ENCODE measurements at places on chromosomes 16 and 17.
A peak's percentile ranks its signal among the peaks of the same experiment; 100 is the strongest.

DNA sequence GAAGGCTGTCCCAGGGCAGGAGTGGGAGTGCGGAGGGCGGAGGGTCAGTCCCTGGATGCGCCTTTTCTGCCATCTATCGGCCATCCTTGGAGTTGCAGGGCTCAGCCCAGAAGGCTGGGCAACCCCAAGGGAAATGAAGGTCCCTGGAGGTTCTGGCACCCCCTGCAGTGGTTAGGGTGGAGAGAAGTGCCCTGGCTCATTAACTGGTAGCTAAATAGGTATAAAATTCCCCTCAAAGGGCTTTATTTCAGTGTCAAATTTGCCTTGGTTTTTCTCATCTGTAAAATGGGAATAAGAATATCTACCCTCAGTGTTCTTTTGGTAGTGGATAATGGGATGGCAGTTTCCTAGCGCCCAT is 22.4 kb downstream of the C17orf75 start:
- DNase-seq = peak; percentile 42

- no peak for DNase-seq
These were observed 9.4 kb upstream of the HEATR6 start for GRCh38 chr17:60087882-60088669.

DNA sequence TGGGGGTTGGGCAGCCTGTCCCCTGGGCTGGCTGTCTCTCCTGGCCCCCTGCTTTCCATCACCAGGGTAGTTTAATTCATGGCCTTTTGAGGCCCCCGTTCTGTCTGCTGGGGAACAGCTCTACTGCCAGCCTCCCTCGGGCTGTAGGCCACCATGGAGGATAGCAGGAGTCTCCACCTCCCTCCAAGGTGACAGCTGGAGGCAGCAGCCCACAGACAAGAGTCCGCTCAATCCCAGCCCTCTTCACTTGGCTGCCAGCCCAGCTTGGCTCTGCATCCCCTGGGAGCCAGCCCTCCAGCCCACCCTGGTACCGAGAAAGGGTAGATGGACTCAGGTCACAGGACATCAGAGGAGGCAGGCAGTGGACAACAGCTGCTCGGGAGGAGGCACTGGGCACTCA is 194.6 kb upstream of the SDK2 start:
- DNase-seq = no peak

- DNase-seq = no peak
These were observed 172.4 kb downstream of the PMP22 start for GRCh38 chr17:15092762-15093161.

- no peak for DNase-seq
These were observed 103.1 kb upstream of the CDH5 start for GRCh38 chr16:66263168-66263972.

- DNase-seq = no peak
These were observed 1.3 kb upstream of the NLGN2 start for GRCh38 chr17:7406235-7406825.

DNA sequence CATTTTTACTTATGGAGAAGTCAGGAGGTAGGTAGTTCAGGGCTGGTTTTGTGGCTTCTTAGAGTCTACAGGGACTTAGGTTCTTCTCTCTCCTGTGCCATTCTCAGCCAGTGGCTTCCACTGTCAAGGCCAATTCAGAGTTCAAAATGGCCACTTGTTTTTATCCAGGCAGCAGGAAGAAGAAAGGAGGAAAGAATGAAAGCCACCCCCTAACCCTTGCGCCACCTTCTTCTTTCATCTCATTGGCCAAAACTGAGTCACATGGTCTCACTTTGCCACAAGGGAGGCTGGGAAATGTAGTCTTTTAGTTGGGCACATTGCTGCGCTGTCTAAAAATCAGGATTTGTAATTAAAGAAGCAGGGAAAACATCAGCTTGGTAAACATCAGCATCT is 60.8 kb upstream of the MED9 start:
- DNase-seq = peak; percentile 22
